ENCODE measurements at places on chromosomes 3 and 15.

GRCh38 chr3:196186651-196187573, 24.3 kb downstream of the ZDHHC19 start:
- DNase-seq = no peak

GRCh38 chr3:107676469-107677309, 153.9 kb downstream of the BBX start:
- no peak for DNase-seq

- no peak for DNase-seq
Measured at GRCh38 chr3:46730819-46731218, 13.2 kb upstream of the PRSS50 start.

DNA sequence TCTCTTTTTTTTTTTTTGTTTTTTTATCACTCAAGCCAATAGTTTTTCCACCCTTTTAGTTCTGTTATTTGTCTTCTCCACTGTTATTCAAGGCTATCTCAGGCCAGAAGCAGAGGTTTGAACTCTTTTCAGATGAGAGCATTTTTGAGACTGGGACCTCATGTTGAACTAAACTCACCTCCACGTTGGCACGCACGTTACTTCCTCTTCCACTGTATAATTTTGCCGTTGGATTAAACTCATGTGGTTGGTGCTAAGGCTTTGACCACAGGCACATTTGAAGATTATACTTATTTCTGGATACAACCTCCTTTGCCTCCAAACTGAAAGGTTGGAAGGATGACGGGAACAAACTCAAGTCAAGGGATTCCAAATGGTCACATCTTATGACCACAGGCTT, 501.3 kb upstream of the TPRG1 start:
- no peak for DNase-seq

DNA sequence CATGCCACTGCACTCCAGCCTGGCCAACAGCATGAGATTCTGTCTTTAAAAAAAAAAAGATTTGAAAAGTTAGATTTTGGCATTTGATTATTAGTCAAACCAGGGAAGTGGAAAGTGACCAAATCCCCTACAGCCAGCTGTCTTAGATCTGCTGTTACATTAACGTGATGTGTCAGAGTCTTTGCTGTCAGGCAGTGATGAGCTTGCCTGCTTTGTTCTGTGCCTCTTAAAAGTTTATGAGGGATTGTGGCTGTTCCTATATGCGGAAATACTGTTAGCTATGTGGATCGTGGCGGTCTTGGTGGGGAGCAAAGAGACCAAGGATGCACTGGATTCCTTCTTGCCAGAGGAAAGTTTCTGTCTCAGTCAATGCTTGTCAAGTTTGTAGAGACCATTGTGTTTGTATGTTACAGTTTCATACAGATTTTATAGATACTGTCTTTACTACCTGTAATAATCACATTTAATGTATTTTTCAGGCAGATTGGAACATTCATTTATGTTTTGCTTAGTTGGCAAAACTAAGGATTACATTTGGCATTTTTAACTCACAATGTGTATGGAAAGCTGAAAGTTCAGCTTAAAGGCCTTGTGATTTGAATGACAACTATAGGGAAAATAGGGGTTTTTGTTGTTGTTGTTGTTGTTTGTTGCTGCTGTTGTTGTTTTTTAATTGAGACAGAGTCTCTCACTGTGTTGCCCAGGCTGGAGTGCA, 137.4 kb downstream of the VPS8 start:
- DNase-seq = no peak

DNA sequence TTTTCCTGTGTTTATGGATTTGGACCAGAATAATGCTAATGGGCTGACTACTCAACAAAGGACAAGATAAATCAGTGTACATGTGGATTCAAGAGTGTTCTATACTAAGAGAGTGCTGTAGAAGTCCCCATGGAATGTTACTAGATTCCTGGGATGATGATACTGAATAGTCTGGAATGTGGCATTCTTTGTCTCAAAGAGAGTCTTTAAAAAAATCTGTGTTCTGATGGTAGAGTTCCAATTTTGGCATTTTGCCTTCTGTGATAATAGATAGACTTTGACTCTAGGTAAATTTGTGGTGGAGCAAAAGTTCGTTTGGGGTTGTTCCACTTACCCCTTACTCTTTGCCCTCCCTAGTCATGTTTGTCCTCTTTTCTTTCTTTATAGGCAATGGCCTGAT, 43.7 kb downstream of the NMD3 start:
- DNase-seq = no peak
